CD14-positive monocyte (primary cell): ENCODE measurements at places on chromosomes 11 and 22. TPM values are rescaled to one million over a fixed set of nuclear protein-coding genes. Genes with fewer than 3 reads are reported as not detected.

GRCh38 chr11:117575856-117576255 lies 221.2 kb downstream of the DSCAML1 start:
- no peak overlapping the region for H3K27ac ChIP-seq
- no peak for DNase-seq
- no peaks in the 10 kb centered on the region for H3K4me1 ChIP-seq
- no peaks in the 10 kb centered on the region for H3K36me3 ChIP-seq
- H3K4me3 ChIP-seq = no peak overlapping the region
- H3K27me3 ChIP-seq = peaks cover 3% of the 10 kb centered on the region

DNA sequence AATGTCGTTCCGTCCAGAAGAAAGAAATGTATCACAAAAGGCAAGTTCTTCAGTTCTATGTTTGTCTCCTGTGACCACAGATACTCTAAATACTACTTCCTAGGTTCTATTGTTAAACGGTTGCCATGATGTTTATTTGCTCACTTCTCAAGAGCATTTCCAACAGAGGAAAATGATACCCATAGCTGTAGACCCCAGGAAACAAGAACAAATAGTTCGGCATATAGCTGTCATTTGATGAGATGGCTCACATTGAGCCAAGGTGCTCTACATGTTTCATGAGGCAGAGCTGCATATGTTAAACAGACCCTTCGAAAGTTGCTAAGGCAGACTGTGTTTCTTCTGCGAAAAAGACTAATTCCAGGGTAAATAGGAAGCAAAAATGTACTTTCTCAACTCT lies 15.4 kb upstream of the ANGPTL5 start:
- H3K36me3 ChIP-seq = no peaks in the 10 kb centered on the region
- no peaks in the 10 kb centered on the region for H3K27me3 ChIP-seq
- no peak for DNase-seq

DNA sequence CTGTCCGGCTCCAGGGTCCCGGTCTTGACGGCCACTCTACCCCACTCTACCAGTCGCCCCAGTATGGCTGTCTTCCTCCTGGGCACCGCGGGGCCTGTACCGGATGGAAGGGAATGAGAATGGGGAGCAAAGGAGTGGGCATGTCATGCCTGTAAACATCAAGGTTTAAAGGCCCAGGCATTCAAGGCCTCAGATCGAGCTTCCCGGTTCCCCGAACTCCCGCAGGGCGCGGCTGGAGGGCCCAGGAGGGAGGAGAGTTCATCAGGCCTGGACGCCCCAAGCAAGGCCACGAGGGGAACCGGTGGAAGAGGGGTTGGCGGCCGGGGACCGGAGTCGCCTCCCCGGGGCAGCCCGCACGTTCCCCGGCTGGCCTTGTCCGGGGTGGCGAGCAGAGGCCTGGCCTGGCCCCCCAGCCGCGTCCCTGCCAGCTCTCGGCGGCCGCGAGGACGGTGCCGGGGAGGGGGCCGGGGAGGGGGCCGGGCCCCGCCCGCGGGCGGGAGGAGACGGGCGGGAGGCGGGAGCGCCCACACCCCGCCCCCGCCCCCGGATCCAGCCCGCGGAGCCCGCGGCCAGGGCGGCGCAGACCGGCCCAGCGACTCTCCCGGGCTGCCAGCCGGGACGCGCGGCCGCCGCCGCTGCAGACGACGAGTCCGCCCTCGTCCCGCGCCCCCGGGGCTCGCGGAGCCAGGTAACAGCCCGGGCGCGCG lies at the start of gene CDC42EP1:
Gene CDC42EP1 (plus strand): TSS at position 580 of the 707 bp plus-strand sequence. CDS start 5,870 bp downstream, outside the sequence.
- peak within 1 kb of the TSS; percentile 45 for H3K4me3 ChIP-seq
- H3K27ac ChIP-seq = no peak within 1 kb of the TSS
- no peaks in the 10 kb centered on the region for H3K36me3 ChIP-seq
- H3K4me1 ChIP-seq = peaks cover 35% of the 10 kb centered on the region

- no peaks in the 10 kb centered on the region for H3K36me3 ChIP-seq
- H3K27me3 ChIP-seq = no peaks in the 10 kb centered on the region
- no peak overlapping the region for H3K27ac ChIP-seq
- no peak overlapping the region for H3K4me3 ChIP-seq
- DNase-seq = no peak
Measured at GRCh38 chr22:27642104-27642800, 159.3 kb downstream of the MN1 start.

GRCh38 chr22:19098157-19098556 lies 24.1 kb downstream of the DGCR2 start:
- H3K27ac ChIP-seq = peak overlapping the region; percentile 72
- peaks cover 13% of the 10 kb centered on the region for H3K4me1 ChIP-seq
- H3K36me3 ChIP-seq = peaks cover 29% of the 10 kb centered on the region
- H3K27me3 ChIP-seq = no peaks in the 10 kb centered on the region

GRCh38 chr11:126949066-126949891 lies 51.3 kb downstream of the KIRREL3 start:
- no peak for DNase-seq
- H3K4me1 ChIP-seq = no peaks in the 10 kb centered on the region
- no peak overlapping the region for H3K27ac ChIP-seq

The KLHL22 gene
- 14.7 and 15.6 TPM in 2 replicates for polyA plus RNA-seq
